ENCODE measurements at places on chromosomes 2 and 18. TPM values are rescaled to one million over a fixed set of nuclear protein-coding genes. Genes with fewer than 3 reads are reported as not detected.

PRKCE gene
- 30.2 TPM for total RNA-seq

LCT gene
- total RNA-seq, result not detected

FLACC1 gene
- total RNA-seq, result 1.3 TPM

LRATD1 gene
- 0.12 TPM for total RNA-seq

CNTNAP5 gene
- not detected for total RNA-seq

ZSCAN30 gene
- 6.6 TPM for total RNA-seq

STARD6 gene
- total RNA-seq, result 0.88 TPM

CCDC141 gene
- 0.88 TPM for total RNA-seq

LRP2 gene
- total RNA-seq, result not detected

TTR gene
- total RNA-seq, result not detected

CCNYL1 gene
- 10.7 TPM for total RNA-seq

ANKAR gene
- total RNA-seq, result 5.6 TPM

SLC4A3 gene
- 3.0 TPM for total RNA-seq

SLC5A7 gene
- not detected for total RNA-seq

GFPT1 gene
- total RNA-seq, result 26.6 TPM

RESP18 gene
- not detected for total RNA-seq

HTR2B gene
- total RNA-seq, result 1.7 TPM

CERKL gene
- not detected for total RNA-seq

DSC3 gene
- under 0.01 TPM for total RNA-seq

IL36A gene
- total RNA-seq, result not detected

B4GALT6 gene
- 2.4 TPM for total RNA-seq

IL1A gene
- 1.9 TPM for total RNA-seq

VWA3B gene
- not detected for total RNA-seq

All from RPMI7951 (cell line).